Nephron progenitor cell (in vitro differentiated cells): ENCODE measurements at places on chromosomes 1 and 21.
A peak's percentile ranks its signal among the peaks of the same experiment; 100 is the strongest.

GRCh38 chr1:44036409-44037139 lies 5.3 kb upstream of the SLC6A9 start:
- peak; percentile 72 for DNase-seq

- no peak for DNase-seq
Observed at GRCh38 chr1:42943166-42943565, 15.5 kb downstream of the SLC2A1 start.

GRCh38 chr1:235357485-235358373 lies 9.5 kb upstream of the TBCE start:
- peak; percentile 16 for DNase-seq

DNA sequence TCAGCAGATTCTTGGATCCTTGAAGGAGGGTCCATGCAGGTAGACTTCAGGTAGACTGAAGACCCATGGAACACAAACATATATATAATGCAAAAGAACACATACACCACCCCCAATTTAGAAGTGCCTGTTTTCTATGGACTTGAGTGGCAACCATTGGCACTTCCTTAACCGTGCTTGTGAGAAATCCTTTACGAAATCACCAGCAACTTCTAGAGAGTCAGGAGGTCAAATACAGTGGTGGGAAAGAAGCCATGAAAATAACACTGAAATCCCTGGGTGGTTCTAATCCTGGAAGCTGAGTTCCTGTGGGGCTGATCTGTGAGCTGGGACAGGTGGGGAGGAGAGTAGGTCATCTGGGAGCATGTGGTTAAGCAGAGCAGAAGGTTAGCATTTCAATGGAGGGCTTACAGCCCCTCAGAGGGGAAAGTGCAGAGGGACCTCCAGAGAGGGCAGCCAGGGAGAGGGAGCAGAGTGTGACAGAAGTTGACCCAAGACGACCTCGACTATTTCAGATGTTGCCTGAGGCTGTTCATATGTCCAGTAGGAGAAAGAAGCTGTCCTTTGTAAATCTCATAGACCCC lies 13.0 kb upstream of the IL10 start:
- DNase-seq = no peak

DNA sequence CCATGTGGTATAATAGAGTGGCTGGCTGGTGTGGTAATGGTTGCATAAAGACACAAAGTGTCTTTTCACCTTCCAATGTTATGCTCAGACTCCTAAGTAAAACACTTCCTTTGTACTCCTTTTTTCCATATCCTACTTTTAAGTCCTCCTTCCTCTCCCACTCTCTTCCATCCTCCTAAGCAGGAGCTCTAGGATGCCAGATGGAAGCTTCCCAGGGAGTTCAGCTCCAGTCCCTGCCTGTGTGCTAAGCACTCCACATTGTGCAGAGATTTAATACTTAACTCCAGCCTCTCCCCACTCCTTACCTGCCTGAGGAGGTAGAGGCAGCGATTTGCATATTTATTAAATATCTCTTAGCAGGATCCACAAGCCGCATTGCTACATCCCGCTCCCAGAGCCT lies 60.5 kb upstream of the IGSF21 start:
- DNase-seq = no peak

DNA sequence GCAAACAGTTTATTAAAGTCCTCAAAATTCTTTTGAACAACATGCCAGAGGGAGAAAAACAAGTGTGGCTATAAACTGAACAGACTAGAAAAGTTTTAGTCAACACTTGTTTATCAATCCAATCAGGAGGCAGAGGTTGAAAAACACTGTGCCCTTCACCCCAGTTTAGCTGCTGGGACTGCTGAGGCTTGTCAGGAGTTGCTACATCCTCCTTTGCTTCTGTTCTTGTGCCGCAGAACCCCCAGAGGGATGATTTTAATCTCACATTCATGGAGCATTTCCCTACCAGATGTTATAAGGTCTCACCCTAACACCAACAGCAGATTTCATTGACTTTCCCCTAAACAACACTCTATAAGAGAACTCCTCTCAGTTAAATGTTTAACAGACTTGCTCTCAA lies 321.2 kb downstream of the VAV3 start:
- DNase-seq = no peak

DNA sequence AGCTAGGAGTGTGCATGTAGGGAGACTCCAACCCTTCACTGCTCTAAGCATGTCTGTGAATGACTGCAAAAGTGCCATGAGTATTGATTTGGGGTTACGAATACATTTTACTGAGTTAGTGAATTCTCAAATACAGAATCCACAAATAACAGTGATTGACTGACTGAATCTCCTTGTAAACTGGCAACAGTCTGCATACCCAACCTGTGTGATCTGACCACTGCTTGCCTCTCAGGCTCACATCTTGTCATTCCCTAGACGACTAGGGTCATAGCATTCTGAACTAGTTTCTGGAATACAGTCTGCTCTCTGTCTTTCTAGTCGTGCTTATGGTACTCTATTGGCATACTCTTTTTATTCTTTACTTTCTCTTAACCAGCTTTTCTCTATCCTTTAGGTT lies 7.4 kb downstream of the RRP15 start:
- DNase-seq = no peak

DNA sequence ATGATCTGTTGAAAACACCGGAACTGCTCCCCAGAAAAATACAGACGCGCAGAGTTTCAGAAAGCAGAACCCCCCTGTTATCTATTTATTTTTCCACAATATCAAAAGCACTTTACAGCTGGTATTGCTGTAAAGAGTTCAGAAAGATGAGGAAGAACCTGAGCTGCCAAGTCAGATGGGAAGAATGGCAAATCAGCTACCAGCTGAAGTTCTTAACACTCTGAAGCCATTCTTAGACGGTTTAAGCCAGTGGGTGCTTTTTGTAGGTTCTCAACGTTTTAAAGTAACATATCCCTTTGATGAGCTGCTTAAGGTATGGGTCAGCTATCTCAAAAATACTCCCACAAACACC lies 714 bp upstream of the AKIRIN1 start:
- DNase-seq = no peak

- no peak for DNase-seq
Observed at GRCh38 chr1:209607795-209608178, 24.3 kb downstream of the CAMK1G start.

DNA sequence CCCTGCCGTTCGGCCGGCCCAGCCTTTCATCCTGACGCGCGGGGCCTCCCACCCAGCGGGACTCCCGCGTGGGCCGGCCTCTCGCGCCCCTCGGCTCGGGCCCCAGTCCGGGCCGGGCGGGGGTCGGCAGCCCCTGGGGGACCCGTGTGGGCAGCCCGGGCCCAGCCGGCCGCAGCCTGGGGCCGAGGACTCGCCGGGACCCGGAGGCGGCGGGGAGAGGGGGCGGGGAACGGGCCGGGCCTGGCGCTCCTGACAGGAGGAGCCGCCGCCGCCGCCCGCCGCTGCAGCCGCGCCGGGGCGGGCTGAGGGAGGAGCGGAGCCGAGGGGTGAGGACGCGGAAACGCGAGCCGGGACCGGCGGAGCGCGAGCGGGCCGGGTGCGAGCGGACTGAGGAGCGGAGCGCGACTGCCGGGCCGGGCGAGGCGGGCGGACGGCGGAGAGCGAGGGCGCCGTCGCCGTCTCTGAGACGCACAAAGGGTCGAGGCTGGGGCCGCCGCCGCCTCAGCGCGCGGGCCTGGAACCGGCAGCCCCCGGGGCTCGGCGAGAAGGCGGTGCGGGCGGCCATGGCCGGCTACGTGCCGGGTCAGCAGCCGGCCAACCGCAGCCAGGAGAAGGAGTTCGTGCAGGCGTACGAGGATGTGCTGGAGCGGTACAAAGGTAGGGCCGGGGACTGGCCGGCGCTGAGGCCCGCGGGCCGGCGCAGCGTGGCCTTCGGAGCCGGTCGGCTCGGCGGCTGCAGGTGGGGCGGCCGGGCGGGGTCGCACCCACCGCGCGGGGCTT lies 79.1 kb downstream of the NDUFS5 start:
- DNase-seq = peak; percentile 82

- no peak for DNase-seq
Observed at GRCh38 chr21:27326301-27326700, 359.4 kb upstream of the ADAMTS5 start.
